Colonic mucosa (tissue), 4 donors: ENCODE measurements at places on chromosomes 16 and 17. TPM values are rescaled to one million over a fixed set of nuclear protein-coding genes. Genes with fewer than 3 reads are reported as not detected.
A peak's percentile ranks its signal among the peaks of the same experiment; 100 is the strongest.

OR3A3 gene
- total RNA-seq, result not detected

DNA sequence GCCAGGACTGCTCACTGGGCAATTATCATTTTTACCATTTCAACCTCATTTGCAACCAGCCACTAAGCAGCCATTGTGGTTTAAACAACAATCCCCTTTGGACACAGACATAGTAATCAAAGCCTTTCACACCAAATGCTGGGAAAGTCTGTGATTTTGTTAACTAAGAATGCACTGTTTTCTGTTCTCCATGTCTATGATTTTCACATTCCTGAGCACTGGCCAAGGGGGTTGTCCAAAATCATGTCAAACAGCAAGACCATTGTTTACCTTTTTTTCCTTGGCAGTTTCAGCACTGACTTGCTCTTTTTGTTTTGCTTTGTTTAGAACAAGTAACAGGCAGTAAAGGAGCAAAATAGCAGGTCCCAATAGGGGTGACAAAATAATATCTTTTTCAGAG is 106.3 kb upstream of the SIAH1 start:
- no peak for DNase-seq

DNA sequence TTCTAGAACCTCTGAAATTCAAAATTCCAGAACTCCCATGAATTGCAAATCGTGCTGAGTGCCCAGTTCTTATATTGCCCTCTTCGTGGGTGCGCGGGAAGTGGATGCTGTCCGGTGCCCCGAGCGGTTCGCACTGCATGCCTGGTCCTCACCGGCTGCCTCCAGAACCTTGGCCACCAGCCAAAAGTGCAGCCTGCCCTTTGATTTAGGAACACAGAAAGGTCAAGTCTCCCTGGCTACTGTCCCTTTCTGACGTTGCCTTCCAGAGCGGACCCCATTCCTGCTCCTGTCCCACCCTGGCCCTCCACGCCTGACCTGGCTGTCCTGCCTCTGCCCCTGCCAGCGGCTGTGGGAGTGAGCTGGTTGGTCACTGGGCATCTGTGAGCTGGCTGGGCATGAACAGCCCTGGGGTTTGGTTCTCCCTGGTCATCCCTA is 9.7 kb downstream of the NEUROD2 start:
- DNase-seq, result no peak

- DNase-seq, result no peak
Observed at GRCh38 chr16:85517154-85517553, 96.0 kb upstream of the GSE1 start.

- no peak for DNase-seq
Observed at GRCh38 chr16:77014441-77014840, 176.5 kb upstream of the MON1B start.

DNA sequence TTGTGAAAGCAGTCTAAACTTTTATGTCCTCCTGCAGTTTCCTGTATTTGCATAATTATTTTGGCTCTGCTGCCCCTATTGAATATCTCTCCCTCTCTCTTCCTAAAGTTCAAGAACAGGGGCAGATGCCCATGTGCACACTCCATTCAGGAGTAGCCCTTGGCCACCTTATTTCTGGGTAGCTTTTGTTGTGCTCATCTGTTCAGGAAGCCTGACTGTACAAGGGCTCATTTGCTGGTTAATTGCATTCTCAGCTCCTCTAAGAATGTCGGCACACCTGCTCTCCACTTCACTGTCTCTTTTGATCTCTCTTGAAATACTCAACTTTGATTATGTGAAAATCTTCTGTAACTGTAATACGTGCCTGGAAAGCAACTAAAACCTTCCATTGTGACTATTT is 1378.8 kb upstream of the CDH8 start:
- no peak for DNase-seq

GRCh38 chr16:57984443-57985203 is 13.7 kb upstream of the CNGB1 start:
- peak; percentile 81 for DNase-seq

DNA sequence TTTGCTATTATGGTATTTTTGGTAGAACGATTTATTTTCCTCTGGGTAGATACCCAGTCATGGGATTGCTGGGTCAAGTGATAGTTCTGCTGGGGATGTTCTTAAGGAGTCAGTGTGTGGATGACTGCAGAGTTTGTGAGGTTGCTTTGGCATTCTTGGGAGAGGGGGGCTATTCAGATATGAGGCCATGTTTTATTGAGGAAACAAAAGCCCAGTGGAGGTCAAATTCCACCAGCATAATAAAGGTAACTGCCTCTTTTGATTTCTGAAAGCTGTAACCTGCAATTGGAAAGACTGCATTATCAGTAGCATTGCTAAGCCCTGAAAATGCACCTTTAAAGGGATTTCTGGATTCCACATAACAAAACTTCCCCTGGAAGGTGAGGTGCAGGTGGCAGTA is 43.7 kb upstream of the HNF1B start:
- peak; percentile 64 for DNase-seq

GRCh38 chr17:71224824-71225575 is 895.8 kb upstream of the SOX9 start:
- DNase-seq, result peak; percentile 19

JPT2 gene
- 123 TPM for total RNA-seq

DNA sequence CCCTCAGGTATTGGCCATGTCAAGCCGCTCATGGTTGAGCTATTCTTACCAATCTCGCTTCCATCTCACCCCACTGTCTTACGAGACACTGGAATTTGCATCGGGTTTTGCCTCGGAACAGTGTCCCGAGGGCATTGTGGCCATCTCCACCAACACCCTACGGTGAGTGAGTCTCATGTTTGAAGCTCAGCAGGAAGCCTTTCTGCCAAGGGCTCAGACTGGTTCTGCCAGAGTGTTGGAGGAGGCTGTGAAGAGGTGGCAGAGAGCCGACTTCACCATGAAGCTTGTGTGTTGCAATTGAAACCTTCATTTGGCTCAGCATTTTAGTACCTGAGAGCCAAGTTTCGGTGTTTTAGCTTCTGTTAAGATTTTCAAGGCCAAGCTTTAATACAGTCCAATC is 38.0 kb downstream of the SF3B3 start:
- no peak for DNase-seq

DNA sequence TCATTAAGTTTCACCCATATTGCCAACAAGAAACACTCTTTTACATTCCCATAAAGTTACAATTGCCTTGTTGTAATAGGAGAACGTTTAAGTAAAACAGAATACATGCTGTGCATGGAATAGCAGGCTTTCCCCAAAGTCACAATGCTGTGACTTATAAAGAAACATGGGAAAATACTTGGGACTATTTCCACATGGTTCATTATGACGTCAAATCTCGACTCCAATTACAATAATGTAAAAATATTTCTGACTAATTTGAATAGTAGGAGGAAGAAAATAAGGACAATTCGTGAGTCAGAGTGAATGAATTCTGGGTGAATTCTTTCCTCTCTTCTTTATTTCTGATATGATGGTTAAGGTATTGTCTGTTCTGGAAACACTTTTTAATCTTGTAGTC is 52.8 kb downstream of the CDH11 start:
- no peak for DNase-seq

ARHGDIG gene
- 20.0 TPM for total RNA-seq

DNA sequence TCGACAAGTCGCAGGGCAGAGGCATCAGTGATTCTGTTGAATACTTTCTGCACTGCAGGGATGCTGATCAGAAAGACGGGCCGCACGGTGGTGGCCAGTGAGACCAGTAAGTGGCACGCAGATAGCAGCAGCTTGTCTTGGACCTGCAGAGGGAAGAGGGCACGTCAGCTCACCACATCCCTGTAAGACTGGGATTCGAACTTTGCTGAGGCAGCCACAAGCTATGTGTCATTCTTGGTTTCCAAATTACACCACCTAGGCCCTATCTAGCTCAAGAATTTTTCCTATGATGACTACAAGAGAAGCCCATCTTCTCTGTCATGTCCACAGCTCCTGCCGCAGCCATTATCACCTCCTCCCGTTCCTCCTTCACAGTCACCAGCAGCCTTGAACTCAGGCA is 49.4 kb upstream of the GSG1L start:
- no peak for DNase-seq

GRCh38 chr17:12386225-12386624 is 279.5 kb upstream of the MYOCD start:
- no peak for DNase-seq

GRCh38 chr17:79841369-79842135 is 2.3 kb upstream of the CBX4 start:
- no peak for DNase-seq

DNA sequence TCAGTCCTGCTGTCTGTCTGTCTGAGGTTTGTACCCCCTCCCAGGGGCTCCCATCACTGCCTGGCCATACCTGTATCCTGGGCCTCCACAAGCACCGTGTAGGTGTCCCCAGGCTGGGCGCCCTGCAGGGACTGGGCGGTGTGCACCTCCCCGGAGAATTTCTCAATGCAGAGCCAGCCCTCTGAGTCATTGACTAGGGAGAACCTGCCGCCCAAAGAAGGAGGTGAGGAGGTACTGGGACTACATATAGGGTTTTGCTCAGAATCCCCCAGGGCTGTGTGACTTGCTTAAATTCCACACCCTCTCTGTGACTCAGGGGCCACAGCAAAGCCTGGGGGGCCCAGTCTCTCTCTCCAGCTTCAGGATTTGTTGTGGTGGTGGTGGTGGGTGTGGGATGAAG is 7.6 kb downstream of the CDH16 start:
- DNase-seq, result no peak

DNA sequence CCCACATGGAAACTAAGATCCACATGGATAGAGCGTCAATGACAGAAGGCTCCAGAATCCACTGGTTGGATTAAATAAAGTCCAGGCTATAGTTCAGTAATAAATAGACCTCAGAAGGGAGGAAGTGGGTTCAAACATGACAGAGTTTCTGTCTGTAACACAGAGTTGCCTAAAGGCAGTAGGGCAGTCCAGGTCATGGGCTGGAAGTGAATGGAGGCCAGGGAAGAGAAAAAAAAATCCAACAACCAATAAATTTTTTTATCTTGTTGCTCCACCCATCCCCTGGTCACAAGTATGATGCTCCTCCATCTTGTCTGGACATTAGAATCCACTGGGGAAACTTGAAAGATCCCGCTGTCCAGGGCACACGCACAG is 92.4 kb downstream of the RGS9 start:
- DNase-seq, result no peak

- no peak for DNase-seq
Observed at GRCh38 chr17:9022573-9023391, 1.5 kb downstream of the NTN1 start.

MT1A gene
- total RNA-seq, result 10.2 TPM

GRCh38 chr16:19743816-19744159 is 25.7 kb downstream of the IQCK start:
- no peak for DNase-seq

TERB1 gene
- total RNA-seq, result 0.22 TPM

- DNase-seq, result peak; percentile 59
Observed at GRCh38 chr16:85491058-85491771, 121.9 kb upstream of the GSE1 start.

DNA sequence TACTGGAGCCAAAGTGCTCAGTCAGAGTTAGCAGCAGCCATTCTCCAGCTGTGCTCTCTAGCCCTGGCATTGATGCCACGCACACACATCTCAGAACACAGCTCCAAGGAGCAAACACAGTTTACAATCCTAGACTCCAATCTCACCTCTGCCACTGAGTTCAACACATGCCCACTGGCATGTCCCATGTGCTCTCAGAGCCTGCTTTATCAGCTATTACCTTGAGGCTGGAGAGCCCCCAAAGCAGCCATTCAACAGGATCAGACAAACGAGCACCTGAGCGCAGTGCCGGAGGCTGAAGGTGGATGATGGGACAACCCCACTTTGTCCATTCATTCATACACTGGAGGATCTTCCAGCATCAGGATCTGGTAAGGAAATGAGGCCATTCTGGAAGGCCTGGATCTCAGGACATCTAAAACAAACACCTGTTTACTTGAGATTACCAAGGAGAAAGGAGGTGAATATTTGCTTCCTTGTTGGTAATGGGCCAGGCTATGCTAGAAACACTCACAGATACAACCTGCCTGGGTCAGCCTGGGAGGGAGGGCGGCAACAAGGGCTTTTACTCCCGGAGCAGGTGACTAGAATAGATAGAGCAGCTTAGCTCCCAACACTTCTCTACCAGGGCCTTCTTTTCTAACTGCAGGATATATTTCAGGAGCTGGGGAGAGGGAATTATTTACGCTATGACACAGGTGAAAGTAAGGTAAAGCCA is 25.4 kb downstream of the RANBP10 start:
- no peak for DNase-seq

KRTAP9-4 gene
- total RNA-seq, result not detected

DNA sequence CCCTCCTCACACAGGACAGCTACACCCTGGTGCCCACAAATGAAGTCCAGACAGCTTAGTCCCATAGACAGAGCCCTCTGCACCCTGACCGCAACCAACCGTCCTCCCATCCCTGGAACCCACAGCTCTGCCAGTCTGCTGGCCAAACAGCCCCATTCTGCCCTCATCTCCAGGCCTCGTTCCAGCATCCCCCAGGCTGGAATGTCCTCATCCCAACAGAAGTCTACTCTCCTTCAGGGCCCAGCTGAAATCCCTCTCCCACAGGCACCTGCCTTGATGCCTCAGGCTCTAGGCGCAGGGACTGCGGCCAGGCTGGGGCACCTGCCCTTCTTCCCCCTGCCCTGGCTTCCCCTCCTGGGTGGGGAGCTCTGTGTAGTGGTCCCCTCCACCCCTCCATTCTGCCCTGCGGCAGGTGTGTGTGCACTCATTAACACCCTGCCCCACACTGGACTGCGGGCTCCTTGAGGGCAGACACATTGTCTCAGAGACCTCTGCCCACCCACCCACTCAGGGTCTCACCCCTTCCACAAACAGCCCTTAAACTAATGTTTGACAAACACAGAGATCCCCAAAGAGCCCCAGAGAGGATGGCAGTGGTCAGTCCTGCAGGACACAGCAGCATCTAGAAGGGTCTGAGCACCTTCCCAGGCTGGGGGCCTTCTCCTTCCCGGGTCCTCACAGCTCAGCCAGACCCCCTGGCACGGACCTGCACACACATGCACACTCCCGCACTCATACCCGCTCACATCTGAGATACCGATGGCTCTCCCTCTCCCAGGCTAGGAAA is 820 bp downstream of the GRIN2C start:
- DNase-seq, result no peak

DNA sequence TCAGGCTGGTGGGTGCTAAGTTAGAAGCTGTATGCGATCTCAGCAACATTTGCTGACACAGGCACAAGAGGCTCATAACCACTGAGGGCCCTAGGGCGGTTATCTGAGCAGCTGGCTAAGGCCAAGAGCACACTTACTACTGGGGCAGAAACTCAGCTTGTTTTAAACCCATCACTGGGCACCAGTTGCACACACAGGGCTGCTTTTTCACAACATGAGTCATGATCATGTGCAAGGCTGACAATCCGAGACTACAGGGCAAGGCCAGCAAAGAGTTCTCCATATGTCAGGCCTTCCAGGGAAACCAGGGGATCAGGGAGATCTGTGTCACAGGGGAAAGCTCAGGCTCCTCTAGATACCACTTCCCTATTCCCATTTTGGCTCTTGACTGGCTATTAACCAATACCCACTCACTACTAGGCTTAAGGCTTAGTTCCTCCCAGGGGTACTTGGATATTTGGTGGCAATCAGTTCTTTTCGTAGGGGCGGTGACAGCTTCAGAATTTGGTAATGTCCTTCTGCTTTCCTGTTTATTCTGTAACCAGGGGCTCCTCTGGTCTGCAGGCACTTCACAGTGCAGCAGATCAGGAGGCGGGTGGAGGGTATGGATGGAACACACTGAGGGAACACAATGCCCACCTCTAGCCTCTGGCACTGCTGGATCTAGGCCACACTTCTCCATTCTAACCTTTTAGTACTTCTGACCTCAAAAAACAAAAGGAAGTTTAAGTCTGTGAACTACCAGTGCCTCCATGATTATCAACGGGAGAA is 44.9 kb upstream of the ERN1 start:
- DNase-seq, result no peak

- DNase-seq, result no peak
Observed at GRCh38 chr17:17661134-17661533, 20.1 kb upstream of the RAI1 start.

- DNase-seq, result no peak
Observed at GRCh38 chr17:80104321-80104955, 3.1 kb downstream of the GAA start.
